ENCODE measurements at places on chromosomes 13 and 19.

- no peak for DNase-seq
Measured at GRCh38 chr19:11332822-11333221, 6.6 kb downstream of the RAB3D start.

DNA sequence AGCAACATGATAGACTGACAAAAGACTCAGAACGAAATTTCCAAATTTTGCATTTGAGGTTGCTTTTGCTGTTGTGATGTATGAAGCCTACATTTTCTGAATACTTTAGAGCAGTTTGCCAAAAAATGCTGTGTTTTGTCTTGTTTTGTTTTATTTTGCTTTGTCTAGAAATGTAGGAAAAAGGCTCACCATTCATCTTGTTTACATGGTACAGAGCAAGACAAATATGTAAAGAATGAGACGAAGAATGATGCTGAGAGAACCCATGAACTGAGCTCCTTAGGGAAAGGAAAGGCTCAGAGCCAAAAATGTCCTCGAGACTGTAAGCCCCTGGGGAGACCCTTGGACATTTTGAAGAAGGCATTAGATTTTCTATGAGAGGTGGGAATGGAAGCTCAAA is 6.8 kb upstream of the SPART start:
- no peak for DNase-seq

- DNase-seq = no peak
Measured at GRCh38 chr13:48403151-48403631, 9.7 kb downstream of the LPAR6 start.

DNA sequence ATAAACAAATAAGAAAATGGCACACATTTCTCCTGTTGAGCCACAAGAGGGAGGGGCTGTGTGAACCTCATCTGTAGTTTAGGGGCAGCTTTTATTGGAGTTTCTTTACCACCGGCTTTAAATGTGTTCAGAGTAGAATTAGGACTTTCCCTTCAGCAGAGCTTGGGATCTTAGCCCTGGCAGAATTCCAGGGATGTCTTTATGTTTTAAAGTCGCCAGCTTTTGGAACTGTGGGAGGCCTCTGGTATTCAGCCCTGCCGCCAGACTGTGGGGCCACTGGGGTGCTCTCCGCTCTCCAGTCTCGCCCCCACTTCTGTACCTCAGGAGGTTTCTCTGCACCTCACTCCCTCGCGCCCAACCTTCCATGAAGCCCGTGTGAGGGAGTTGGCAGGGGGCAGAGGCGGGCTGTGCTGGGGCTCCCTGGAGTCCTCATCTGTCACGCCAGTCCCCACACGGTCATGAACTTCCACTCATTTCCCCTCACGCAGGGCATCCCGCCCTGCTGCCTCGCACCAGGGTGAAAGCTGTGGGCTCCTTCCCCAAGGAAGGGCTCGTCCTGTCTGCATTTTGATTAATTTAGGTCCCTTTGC is 31.5 kb downstream of the CCDC8 start:
- no peak for DNase-seq

DNA sequence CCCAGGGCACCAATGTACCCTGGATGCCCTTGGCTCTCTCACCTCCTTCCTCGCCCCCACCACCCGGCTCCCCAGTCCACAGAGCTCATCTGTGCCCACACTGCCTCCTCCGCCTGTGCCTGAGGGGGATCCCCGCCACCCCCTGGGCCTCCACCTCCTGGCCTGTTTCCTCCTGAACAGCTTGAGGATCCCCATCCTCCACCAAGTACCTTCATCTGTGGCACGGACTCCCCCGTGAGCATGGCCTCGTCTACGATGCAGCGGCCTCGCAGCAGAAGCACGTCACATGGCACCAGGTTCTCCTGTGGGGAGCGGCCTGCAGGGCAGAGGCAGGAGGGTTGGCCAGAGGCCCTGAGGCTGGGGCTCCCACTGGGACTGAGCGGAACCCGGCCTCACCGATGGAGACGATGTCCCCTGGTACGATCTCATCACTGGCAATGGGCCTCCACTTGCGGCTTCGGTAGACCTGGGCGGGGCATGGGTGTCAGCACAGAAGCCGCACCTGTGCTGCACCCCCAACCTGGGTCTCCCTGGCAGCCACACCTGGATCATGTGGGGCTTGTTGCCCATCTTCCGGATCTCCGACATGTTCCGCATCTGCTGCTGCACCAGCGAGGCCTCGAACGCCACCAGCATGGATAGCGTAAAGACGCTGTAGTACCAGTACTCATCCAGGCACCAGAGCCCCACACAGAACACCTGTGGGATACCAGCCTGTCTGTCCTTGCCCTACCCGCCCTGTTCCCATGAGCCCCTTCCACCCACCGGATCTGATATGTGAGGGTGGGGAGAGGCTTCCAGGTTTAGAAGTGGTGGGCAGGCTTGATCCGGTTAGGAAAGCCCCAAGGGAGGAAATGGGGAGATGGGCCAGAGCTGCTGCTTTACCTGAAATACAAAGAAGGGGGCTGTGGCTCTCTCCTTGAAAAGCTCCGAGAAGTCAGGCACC is 6.8 kb downstream of the ATP13A1 start:
- no peak for DNase-seq

DNA sequence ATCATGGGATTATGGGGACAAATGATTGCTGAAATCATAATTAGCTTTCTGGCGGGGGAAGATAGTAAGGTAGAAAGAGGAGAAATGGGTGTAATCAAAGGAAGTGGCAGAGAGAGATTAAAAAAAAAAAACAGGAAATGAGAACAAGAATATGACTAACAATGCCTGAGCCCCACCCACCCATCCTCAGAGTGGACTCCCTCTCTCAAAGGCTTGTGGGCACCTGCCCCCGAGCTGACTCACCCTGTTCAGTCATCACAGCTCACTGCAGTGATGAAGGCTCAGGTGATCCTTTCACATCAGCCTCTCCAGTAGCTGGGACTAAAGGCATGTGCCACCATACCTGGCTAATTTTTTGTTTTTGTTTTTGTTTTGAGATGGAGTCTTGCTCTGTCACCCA is 26.4 kb upstream of the TPT1 start:
- DNase-seq = peak; percentile 79

GRCh38 chr19:38209671-38210457 is 14.2 kb downstream of the DPF1 start:
- DNase-seq = no peak

- no peak for DNase-seq
Measured at GRCh38 chr13:107367258-107367657, 799.3 kb upstream of the ARGLU1 start.

- no peak for DNase-seq
Measured at GRCh38 chr13:43058318-43058674, 34.9 kb downstream of the DNAJC15 start.

- DNase-seq = no peak
Measured at GRCh38 chr13:35839806-35840205, 291.4 kb downstream of the DCLK1 start.

GRCh38 chr13:108897955-108898354 is 268.5 kb downstream of the MYO16 start:
- DNase-seq = no peak

GRCh38 chr13:32175307-32175706 is 139.9 kb downstream of the ZAR1L start:
- no peak for DNase-seq

- DNase-seq = no peak
Measured at GRCh38 chr13:67023130-67023876, 206.8 kb downstream of the PCDH9 start.

- no peak for DNase-seq
Measured at GRCh38 chr19:48258350-48258749, 2.6 kb upstream of the CARD8 start.

DNA sequence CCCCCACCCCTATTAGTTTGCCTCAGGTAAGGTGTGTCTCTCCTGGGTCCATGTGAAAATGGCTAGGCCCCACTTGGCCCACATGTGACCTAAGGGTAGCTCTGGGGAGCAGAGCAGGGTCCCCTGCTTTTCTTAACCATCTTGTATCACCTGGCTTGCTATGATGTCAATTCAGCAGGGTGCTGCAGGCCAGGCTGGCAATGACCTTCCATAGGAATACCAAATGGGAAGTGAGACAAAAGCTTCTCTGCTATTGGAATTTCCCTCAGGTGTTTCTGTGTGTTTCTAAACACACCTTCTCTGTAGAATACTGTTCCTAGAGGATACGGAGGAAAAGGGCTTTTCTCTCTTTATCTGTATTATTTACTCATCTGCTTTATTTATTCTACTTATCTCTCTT is 35.7 kb upstream of the DACH1 start:
- DNase-seq = no peak

GRCh38 chr13:102128216-102128810 is 273.5 kb downstream of the FGF14 start:
- no peak for DNase-seq

DNA sequence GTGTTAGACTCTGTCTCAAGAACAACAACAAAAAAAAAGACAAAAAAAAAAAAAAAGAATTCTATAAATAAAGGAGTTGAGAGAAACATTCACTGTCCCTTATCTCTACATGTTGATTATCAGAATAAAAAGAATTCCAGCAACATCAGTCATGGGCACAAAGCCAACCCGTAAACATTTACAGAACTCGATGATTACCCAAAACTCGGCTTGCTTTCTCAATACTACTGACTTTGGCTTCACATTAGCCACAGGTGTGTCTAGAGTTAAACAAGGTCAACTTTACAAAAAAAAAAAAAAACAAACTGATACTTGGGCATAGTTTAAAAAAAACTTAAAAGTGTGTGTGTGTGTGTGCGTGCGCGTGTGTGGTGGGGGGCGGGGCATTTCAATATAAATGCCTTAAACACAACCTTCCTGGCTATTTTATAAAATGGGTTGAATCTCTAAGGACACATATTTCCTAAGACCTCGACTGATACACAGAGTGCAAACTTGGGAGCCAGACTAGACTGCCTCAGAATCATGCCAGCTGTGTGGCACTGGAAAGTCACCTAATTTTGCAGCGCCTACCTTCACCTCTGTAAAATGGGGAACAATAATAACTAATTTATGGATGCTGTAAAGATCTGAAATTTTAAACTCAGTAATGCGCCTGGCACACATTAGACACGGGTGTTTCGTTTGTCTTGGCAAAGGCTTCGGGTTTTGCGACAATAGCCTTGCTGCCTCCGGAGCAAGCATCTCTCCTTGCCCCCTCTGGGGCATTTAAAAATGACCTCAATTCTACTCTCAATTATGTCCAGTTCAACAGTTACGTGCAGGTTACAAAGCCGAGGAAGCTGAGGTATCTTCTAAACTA is 922 bp downstream of the EBPL start:
- DNase-seq = no peak

- no peak for DNase-seq
Measured at GRCh38 chr13:106234636-106235035, 300.8 kb downstream of the EFNB2 start.

DNA sequence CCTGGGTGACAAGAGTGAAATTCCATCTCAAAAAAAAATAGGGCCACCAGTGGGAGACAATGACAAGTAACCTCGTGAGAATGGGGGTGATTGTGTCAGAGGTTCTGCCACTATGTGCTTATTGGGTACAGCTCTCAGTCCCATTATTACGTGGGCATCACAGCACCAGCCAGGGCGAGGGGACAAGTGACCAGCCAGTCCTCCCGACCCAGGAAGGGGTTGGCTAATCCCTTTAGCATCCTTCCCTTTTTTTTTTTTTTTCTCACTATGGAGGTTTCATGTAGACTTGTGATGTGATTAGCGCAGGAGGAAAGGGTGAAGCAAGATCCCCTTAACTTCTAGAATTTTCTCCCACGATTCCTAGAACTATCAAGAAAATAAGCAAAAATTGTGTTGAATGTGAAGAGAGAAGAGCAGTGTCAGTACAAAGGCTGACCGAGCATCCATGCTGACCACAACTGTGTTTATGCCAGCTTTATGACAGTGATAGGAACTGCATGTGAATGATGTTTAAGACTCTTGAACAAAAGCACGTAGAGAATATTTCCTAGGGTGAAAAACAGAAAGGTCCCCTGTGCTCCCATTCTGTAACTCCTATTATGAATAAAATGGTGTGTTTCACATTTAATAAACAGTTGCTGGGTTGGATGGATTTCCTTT is 50.0 kb downstream of the ALOX5AP start:
- DNase-seq = no peak

GRCh38 chr19:36417752-36418286 is 625 bp downstream of the ZFP82 start:
- DNase-seq = no peak

DNA sequence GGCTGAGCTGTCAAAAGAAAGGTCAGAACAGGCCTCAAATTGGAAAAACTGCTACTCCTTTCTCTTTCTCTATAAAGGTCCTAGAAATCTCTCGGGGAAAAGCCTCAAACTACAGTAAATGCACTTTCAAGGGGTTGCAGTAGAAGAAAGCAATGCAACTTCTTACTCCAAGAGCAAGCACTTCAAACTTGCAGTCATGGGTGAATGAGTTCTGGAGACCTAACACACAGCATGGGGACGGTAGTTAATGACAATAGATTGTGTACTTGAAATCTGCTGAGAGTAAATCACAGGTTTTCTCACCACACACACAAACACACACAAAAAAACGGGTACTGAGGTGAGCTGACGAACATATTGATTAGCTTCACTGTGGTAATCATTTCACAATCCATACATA is 11.8 kb downstream of the TUBGCP3 start:
- DNase-seq = no peak

GRCh38 chr19:21835429-21835809 is 563 bp downstream of the ZNF43 start:
- DNase-seq = no peak

DNA sequence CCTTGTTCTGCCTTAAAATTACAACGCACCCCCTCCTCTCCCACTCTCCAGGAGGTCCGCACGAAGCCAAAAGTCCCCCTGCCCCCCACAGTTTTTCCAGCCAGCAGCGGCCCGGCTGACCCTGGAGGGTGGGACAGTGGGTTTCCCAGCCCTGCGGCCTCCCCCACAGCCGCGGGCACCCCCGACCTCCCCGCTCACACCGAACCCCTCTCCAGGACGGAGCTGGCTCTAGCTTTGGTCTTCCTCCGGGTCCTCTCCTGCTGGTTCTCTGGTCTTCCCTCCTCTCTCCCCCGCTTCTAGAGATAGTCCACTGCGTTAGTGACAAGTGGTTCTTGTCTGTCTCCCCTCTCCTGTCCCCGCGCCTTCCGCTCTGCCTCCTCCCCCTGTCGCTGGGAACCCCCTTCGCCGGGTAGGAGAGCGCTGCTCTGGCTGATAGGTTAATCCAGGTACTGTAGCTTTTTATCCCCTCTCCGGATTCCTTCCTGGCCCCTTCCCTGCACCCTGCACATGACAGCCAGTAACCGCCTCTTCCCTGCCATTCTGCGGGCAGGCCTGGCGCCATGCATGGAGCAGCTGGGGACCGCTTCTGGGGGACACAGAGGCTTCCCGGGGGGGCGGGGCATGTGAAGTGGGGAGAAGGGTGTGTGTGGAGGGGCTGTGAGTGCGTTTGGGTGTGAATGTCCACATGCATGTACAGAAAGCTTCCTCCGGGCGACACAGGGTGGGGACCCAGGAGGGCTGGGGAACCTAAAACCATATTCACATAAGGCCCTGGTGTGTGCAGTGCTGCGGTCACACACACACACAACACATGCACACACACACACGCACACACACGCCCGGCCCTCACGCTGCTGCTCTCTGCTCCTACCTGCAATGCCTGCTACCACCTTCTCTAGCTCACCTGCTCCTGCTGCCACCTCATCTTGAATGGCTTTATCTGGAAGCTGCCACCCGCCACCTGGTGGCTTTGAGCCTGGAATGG is 17.2 kb downstream of the PRR36 start:
- DNase-seq = no peak
